Activated B cell treated with CpG ODN at 0.5 μM for 24 hours (primary cell): ENCODE measurements at places on chromosomes 6 and 20.

DNA sequence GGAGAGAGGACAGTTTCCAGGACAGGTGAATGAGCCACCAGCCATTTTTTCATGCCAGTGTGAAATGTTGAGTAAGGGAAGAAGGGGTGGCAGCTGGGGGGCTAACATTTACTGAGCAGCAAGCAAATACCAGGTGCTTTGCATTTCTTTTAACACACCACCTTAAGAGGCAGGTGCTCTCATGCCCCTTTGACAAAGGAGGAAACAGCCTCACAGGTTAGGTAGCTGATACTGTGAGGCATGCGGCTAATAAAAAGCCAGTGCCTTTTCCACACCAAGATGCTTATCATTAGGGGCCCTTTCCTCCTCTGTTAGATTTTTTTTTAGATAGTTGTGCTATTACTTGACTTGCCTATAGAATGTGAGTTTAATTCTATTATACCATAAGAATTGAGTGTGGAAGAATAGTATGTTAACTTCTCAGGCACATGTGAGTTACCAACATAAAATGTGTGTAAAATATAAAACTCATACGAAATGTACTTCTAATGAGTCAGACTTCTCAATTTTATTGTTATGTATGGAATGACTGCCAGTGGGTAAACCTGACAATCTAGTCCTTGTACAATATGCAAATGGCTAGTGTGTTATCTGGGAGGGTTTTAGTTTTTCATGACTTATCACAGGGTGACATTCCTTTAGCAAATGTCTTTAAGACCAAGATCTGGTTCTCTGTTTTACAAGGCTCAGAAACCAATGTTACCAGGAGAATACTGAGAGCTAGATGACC lies 260.0 kb downstream of the TMEM242 start:
- no peak for DNase-seq

GRCh38 chr6:43665376-43665775 lies 20.5 kb downstream of the RSPH9 start:
- DNase-seq: no peak

- no peak for DNase-seq
Observed at GRCh38 chr20:47362361-47363219, 6.1 kb upstream of the ZMYND8 start.

DNA sequence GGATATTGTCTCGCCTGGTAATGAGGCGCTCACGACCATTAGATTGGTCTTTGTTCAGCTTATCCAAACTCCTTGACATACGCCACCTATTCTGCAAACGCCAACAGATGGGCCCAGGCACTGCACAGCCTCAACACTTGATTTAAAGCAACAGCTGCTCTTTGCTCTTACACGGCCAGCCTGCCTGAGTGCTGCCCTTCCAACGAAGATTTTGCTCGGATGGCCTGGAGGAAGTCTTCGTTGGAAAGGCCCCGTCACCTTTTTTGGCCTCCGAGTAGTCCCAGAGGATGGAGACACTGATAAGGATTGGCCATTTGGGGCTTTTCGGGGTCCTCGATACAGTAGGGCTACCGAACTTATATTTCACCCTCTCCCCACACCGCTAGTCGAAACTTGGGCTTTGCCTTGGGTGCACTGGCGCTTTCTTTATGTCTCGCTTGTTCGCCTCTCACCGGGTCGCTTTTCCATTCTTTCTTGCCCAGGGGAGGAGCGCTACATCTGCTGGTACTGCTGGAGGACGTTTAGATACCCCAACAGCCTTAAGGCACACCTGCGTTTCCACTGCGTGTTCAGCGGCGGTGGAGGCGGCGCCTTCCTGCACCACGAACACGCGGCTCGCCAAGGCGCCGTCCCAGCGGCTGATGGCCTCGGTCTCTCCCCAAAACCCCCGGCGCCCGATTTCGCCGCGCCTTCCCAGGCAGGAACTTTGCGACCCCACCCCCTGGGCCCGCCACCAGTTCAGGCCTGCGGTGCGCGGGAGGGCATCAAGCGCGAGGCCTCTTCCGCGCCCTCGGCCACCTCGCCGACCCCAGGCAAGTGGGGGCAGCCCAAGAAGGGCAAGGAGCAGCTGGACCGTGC lies 6.1 kb downstream of the PRDM13 start:
- no peak for DNase-seq

GRCh38 chr20:48652961-48653705 lies 174.7 kb downstream of the PREX1 start:
- DNase-seq: no peak

DNA sequence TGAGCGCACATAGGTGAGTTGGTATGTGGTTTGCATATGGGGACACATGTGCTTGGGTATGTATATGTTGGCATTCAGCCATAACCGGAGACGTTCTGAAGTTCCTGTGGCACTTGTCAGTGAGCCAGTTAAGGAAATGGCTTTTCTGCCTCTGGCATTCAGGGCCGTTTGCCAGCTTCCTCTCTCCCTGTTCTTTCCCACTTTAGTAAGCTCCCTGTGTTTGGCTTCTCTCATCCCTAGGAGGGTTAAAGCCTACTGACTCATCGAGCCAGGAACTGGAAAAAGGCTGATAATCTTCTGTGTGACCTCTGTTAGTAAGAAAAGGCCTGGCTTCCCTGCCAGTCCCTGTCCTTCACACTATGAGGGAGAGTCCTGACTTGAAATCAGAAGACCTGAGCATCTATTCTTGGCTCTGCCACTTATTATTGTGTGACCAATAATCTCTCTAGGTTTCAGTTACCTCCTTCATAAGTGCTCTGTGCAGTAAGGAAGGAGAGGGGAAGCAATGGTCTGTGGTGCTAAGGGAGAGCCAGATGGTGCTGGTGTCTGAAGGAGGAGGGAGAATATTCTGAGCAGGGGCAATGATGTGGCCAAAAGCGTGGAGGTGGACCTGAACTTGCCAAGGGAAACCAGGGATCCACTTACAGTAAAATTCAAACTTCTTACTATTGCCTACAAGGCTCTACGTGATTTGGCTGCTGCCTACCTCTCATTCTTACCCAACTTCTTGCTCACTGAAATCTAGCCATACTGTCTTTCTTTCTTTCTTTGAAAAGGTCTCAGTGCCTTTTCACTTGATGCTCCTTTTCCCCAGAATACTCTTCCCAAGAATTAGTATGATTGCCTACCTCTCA lies 31.4 kb downstream of the ACSS2 start:
- no peak for DNase-seq

DNA sequence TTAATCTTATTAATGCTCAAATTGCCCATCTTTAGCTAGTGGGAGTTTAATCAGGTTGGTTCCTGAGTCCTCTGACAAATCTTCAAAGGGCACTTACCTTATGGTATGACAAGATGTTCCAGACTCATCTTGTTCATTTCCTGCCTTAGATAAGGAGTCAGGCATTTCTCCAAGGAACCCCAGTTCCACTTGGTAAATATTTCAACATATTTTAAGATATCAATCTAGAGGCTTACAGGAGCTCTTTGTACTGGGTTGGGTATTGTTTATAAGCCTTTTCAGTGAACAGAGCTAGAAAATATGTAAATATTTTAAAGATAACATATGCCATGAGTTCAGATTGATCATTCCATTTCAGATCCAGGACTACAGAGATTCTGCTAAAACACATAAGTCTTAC lies 159.8 kb downstream of the RCAN2 start:
- no peak for DNase-seq

GRCh38 chr6:32551410-32551809 lies 21.3 kb upstream of the HLA-DRB5 start:
- no peak for DNase-seq

DNA sequence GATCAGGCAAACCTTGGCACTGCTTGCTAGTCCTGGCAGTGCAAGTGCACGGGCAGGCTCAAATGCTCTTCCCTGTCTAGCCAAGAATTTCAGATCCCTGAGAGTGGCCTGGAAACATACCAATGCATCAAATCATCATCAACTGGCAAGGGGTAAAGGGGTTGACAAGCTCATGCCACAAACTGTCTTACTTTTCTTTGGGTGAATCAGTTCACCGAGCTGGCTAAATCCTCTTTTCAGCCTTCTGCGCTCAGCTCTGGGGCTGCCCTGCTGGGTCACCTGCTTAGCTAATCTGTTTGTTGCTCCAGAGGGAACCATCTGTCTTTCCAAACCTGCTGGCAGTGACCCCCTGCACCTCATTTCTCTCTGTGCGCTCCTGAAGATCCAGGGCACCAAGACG lies 59.5 kb downstream of the LYRM4 start:
- DNase-seq: no peak

DNA sequence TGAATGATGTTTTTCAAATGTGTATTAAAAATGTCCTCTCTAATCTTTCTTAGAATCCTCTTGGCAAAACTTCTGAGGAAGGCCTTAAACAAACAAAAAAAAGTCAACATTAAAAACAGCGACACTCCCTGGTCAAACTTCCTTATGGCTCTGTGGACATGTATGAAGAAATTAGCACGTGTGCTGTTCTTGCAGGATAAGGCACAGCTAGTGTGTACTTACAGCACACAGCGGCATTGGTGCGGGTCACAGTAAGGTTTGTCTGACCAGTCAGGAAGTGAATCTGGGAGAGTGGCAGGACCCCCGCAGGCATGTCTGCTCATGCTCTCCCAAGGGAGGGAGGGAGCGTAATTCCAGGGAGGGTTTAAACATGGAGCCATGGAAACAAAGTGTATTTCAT lies 38.8 kb downstream of the SLC22A1 start:
- DNase-seq: no peak

- peak; percentile 68 for DNase-seq
Observed at GRCh38 chr20:47357296-47358038, 968 bp upstream of the ZMYND8 start.

- no peak for DNase-seq
Observed at GRCh38 chr6:140319209-140319608, 944.8 kb upstream of the CITED2 start.

- DNase-seq: no peak
Observed at GRCh38 chr20:358891-359555, 12.1 kb downstream of the NRSN2 start.

DNA sequence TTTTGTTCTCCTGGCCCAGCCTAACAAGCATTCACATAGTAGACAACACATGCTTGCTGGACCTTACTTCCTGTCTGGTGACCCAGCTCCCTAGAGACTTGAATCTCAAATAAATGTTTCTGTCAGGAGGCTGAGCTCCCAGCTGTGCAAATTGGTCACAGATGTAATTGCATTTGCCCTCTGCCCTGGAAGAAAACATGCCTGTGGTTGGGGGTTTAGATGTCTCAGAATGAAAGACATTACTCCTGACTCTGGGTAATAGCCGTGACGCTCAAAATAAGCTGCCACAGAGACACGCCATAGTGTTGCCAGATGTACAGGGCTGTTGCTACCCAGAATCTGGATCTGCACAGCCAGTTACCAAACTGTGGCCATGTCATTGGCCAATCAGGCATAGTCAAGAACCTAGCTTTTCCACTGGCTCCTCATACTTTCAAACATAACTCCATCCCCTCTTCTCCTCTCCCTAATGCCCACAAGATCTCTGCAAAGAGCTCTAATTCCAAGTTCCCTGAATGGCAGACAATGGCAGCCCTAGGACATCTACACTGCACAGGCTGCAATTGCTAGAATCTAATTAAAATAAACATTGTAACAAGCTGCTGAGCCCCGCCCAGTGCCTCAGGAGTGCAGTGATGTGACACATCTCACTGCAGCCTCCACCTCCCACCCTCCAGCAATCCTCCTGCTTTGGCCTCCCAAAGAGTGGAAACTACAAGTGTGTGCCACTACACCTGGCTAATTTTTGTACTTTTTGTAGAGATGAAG lies 32.8 kb upstream of the GMPR start:
- DNase-seq: no peak

DNA sequence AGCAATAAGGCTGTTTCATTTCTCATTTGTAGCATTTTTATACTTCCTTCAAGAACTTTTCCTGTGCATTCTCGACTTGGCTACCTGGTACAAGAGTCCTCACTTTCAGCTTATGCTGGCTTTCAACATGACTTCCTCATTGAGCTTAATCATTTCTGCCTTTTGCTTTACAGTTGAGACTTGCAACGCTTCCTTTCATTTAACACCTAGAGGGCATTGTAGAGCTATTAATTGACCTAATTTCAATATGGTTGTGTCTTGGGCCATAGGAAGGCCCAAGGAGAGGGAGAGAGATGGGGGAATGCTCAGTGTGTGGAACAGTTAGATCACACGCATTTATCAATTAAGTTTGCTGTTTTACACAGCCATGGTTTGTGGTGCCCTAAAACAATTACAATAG lies 37.2 kb downstream of the SLC22A2 start:
- DNase-seq: no peak

GRCh38 chr20:58886546-58886945 lies 34.0 kb downstream of the GNAS start:
- no peak for DNase-seq

DNA sequence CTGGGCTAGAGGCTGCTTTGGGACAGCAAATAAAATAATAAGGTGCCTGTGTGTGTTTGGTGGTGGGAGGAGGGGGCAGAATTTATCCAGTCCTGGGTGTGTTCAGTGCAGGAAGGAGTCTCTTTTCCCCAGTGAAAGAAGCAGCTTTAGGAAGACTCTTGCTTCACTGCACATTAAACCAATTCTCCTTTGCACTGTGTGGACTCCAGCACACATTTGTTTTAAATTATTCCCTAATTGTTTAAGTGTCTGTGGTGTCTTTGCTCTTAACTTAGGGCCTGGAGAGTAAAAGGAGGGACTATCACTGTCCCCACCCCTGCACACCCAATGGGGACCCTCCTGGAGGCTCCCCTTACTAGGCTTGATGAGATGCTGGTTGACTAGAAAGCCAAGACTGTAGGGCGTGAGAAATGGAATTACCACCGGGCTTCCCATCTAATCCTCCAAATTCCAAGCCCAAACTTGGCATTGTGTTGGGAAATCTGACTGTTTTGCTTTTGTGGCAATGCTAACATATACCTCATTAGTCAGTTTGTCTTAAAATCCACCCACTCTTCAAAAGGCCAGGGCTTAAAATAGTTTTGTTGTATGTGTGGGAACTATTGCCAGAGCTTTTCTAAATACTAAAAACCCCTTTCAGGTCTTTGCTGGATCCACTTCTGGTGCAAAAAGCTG lies 13.5 kb upstream of the DAAM2 start:
- no peak for DNase-seq

DNA sequence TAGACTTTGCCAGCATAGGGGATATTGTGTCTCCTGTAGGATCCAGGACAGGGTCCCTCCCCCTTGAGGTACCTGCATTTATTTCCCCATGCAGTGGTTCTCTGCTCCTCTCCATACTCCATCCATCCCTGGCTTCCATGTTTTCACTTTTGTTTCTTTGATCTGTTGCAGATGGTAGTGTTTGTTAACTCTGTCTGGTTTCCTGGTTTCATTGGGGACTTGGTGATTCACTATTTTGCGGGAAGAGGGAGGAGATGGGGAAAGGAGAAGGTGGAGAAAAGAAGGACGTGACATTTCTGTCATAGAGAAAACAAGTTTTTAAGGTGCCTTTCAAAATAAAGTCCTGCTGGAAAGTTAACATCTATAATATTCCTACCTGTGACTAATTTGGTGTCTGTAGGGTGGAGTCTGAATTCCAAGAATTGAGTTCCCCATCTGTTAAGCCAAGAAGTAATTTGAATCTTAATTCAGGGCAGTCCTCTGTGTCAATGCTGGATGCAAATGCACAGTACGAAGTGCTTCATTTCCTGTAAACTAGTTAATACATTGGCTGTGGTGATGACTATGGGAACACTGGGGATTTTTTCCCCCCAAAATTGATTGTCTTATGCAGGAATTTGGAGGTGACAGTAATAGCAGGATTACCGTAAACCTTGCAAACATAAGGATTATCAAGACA lies 6.9 kb upstream of the RNF144B start:
- no peak for DNase-seq

- no peak for DNase-seq
Observed at GRCh38 chr6:42984924-42985475, 630 bp downstream of the PPP2R5D start.
